ENCODE measurements at places on chromosomes 2 and 18.

GRCh38 chr2:112118148-112118547 lies 20.0 kb upstream of the FBLN7 start:
- no peak for DNase-seq

DNA sequence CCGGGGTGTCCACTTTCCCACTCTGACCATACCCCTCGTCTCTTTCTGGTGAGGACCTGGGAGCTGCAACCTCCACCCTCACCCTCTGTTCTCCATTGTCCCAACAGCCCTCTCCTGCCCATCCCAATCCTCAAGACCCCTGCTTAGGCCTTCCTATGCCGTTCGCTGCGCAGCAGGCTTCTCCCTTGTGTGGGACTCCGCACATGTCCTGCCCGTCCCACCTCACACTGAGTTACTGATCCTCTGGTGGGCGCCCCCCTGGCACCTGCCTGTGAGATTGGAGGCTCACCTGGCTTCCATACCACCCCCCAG lies 119.5 kb upstream of the SNTG2 start:
- no peak for DNase-seq

GRCh38 chr2:217887841-217888701 lies 114.7 kb downstream of the TNS1 start:
- DNase-seq = no peak

DNA sequence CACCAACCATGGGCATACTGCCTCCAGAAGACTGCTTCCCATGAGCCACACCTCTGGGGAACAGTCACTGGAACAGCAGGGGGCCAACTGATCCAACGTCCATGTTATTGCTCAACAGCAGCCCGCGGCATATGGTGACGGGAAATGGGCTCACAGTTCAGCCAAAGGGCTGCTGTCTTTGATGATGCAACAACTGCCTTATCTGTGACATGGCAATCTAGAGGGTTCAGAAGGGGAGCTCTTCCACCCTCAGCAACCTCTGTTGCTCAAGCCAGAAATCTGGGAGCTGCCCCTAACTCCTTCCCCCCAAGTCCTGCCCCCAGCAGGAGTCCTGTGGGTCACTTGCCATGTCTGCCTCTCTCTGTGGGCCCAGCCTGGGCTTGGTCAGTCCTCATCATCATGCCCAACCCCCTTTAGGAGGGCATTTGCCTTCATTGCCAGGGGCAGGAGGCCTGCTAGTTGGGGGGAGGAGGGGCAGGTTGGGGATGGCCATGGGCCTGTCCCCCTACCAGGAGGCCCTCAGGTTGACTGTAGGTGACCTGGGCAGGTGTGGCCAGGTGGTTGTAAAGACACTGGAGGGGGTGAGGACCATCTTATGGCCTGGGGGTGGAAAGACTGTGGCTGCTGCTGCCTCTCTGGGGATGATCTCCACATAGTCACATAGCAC lies 212.9 kb downstream of the CYP26B1 start:
- no peak for DNase-seq

DNA sequence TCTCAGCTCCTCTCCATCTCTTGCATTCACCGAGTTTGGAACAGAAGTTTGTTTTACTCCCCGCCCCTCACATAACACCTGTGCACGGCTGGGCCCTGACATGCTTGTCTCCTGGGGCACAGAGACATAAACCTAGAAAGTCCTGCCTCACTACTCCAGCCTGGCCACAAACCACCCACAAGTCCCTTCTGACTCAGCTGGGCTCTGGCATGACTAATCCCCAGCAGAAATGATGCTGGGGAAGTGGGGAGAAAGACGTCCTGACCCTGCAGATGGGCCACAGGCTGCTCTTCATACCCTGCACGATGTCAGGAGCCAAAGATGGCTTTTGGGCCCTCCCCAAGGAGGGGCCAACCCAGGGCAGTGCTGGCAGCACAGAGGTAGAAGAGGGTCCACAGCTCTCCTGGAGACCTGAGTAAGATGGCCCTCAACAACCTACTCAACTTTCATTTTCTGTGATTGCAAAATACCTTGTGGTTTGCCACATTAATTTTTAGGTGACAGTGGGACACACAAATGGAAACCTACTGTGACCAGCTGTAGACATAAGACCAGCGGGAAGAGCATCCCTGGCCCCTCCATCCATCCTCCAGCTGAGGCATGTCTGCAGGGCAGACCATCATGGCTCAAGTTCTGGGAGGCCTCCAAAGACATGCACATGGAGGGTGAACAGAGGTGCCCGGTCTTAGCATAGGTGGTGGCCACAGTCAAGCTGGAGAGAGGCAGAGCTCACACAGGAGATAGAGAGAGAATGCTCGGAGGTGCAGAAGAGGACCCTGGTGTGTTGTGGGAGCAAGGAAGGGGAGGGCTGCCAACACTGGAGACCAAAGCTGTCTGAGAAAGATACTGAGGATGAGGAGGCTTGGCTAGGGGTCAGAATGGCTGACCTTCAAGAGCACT lies 40.0 kb downstream of the DNMT3A start:
- DNase-seq = no peak

- no peak for DNase-seq
Observed at GRCh38 chr2:7774481-7774880, 857.3 kb downstream of the RNF144A start.

DNA sequence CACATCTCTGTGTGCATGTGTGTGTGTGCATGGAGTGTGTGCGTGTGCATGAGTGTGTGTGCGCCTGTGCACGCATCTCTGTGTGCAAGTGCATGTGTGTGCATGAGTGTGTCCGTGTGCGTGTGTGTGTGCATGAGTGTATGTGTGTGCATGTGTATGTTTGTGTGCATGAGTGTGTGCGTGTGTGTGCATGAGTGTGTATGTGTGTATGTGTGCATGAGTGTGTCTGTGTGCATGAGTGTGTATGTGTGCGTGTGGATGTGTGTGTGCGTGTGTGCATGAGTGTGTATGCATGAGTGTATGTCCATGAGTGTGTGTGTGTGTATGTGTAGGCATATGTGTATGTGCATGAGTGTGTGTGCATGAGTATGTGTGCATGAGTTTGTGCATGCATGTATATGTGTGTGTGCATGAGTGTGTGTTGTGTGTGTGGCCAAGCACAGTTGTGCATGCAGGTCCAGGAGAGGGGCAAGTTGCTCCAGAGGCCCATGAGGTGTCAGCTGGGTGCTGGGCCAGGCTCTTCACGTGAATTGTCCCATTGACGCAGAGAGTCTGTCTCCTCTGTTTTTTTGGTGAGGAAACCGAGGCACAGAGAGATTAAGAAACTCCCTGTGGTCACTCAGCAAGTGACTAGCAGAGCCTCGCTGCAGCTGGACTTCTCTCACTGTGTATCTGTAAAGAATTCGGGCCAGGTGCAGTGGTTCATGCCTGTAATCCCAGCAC lies 75.5 kb downstream of the ASB1 start:
- no peak for DNase-seq

DNA sequence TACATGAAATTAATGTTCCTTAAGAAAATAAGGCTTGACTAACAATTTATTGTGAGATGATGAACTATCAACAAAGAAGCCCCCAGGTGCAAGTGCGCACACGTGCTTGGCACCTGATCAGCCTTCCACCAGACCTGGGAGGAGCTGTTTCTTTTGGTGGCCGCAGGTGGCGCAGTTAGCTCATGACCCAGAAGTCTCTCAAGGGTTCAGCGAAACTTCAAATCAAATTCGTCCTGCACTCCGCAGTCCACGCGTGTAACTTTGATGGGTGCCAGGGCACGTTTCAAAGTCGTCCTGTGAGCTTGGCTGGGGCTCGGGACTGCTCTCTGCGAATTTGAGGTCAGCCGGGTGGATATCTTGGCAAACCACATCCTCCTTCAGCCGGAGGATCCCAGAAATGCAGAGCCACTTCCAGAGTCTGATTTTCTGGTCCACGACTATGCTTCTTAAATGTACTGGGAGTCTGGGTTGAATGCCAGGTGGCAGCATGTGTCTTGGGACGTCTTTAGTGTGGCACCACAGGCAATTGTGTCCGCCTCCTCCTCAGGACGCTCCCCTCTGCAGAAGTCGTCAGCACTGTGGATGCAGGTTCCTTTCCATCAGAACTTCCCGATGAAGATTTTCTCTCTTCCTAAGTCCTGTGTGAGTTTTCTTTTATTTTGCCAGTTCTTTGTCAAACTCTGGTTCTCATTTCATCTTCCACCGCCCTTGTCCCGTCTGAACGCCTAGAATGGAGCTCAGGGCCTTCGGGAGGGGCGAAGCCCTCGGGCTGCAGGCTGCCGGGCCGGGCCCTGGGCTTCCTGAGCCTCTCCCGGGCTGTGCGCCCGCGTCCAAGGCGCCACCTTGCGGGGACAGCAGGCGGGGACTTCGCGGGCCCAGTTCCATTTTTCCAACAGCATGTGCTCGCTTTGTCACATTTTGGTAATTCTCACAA lies 61.3 kb upstream of the RAPGEF4 start:
- peak; percentile 8 for DNase-seq

DNA sequence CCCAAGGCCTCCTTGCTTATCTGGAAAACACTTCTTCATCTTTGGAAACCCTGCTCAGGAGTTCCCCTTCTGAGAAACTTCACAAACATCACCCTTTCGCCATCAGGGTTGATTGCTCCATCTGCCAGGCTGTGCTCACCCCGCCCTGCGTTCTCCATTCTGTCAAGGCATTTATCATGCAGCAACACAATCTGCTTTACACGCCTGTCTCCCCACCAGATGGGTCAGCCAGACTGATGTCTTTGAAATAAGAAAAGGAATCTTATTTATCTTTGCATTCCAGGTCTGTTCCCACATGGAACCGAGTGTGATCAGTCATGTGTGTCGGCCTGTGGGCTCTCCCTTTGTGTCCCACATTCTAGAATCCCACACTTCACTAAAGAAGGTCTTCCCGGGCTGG lies 110.0 kb upstream of the ARL4C start:
- DNase-seq = no peak

DNA sequence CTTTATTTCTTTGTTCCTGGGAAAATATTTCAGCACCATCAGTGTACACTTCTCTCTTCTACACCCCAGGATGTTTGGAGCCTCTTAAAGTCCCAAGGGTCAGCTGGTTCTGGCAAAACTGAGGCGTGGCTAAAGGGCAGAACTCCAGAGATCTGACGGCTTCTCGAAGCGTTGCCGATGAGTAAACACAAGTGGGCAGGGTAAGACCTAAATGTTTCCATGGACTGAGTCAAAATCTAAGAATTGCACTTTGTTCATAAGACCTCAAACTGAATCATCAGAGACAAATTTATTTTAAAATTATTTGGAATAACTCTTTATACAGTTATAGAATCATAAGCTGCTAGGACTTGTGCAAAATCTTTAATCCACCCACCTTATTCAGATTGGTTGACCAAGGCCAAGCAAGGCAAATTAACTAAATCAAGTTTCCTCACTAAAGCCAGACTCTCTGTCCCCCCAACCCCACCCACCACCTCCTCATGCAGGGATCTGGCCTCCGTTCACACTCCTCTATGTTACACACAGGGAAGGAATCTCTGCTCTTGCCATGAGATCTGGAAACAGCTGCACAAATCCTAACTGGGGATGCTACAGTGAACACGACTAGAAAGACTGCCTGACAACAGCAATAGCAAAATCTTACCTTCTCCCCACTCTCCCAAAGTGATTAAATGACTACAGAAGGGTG lies 342.6 kb upstream of the KLHL29 start:
- no peak for DNase-seq

DNA sequence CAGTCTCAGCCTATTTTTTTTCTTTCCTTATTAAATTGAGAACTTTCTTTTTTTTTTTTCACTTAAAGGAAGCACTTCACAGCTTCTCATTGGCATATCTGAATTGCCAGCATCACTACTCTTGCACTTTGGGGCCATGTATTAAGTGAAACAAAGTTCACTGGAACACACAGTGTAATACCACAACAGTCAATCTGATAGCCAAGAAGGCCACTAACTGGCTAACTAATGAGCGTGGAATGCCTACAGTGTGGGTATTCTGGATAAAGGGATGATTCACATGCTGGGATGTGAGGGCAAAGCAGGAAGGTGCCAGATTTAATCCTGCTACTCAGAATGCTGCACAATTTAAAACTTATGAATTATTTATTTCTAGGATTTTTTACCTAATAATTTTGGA lies 11.7 kb upstream of the C18orf63 start:
- DNase-seq = no peak

DNA sequence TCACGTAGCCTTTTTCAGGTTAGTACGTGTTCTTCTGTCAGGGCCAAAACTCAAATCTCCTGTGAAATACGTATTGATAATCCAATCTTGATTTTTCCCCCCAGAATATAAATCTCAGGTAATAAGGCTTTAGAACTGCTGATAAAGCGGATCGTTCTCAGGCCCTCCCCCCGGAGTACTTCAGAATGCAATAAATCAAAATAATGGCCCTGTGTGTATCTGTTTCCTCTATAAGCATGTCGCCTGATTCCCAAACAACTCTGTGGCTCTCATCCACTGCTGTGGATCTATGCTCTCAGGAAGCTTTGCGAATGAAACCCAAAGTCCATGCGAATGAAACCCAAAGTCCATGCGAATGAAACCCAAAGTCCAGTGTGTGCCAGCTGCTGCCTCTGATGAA lies 49.4 kb downstream of the IMPA2 start:
- no peak for DNase-seq
